ENCODE measurements at places on chromosomes 16 and 17.
A peak's percentile ranks its signal among the peaks of the same experiment; 100 is the strongest.

DNA sequence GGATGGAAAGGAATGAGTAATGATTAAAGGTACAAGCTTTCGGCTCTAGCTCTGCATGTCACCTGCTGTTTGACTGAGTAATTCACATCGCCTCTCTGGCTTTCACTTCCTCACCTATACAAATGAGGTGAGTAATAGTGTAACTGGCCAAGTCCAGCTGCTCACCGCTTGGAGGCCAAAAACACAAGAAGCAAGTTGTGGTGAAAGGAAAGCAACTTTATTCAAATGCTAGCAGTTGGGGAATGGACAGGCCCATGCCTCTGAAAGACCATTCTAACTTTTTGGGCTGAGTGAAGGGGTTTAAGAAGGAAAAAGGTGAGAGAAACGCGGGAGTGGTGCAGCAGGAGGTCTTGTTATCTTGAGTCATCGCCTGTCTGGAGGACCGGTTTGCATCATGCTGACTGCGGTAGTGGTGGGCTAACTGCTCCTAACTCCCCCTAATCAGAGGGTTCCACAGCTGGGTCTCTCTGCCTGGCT, 45.7 kb upstream of the CSNK2A2 start:
- DNase-seq, result no peak

DNA sequence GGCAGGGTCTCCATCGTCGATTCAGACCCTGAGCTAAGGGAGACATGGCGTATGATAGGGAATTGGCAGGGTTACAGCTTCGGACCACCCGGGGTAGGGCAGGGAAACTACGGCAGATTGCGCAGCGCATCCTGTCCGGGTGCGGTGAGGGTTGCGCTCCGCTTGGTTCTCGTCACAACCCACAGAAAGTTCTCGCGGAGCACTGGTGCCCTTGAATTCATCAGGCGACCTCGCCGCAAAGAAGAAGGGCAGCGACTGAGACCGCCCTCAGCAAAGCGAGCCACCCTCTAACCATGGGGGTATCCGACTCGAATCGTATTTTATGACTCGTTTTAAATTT, 1.2 kb downstream of the HS3ST3B1 start:
- peak; percentile 43 for DNase-seq

- peak; percentile 26 for DNase-seq
These were observed 598 bp downstream of the INPP5K start for GRCh38 chr17:1515640-1516387.

DNA sequence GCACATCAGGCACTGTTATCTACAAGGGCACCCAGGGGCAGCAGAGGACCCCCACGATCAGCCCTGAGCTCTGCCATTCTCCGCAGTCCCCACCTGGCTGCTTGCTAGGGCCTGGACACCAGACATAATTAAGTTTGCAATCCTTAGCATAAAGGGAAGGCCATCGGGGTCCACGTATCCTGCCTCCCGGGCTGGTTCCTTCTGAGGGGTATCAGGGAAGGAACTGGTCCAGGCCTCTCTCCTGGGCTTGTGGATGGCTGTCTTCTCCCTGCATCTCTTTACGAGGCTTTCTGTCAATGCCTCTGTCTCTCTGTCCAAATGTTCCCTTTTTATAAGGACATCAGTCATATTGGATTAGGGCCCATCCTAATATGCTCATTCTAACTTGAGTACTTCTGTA, 77.8 kb downstream of the CYLD start:
- DNase-seq, result no peak

DNA sequence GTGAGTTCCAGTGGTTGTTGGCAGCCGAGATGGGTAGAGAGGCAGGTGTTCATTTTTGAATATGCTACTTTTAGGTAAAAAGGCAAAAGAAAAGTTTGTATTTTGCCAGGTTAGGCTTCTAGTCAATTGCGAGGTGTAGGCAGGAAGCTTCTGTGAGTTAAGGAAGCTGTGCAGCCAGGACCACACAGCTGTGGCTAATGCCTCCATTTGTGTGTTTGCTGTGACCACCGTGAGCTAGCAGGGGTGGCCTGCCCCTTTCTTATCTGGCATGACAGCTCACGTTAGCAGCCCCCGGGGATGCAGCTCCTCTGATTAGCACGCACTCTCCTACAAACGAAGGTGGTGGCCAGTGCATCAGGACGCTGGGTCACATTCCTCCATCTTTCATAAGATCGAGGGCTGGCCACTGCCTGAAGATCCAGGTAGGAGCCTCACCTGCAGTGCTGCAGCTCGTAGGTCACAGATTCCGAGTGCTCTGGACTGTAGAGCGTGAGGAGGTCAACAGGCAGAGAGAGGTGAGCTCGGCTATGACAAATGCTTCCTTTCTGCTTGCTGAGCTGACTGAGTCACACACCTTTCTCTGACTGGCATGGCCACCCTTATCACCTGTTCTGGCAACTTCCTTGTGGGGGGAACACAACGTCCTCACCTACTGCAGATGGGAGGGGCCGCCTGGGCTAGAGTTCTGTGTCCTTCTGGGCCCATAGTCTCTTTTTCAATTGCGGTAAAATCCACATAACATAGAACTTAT, 244.4 kb downstream of the HS3ST3B1 start:
- no peak for DNase-seq

DNA sequence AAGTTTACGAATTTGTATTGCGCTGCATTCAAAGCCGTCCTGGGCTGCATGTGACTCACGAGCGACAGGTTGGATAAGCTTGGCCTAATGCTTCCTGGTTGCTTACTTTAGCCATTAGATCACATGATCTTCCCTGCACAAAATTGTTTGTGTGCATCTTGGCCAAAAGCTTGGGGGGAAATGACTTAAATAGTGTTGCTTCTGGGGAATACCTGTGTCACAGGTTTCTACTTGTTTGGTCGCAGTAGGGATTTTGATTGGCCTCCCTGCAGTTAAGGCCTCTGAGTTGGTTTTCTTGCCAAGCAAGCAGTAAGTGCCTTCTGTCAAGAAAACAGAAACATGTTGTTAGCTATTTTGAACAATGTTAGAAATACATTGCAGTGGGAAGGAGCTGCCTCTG, 39.6 kb upstream of the DUSP14 start:
- DNase-seq, result no peak

DNA sequence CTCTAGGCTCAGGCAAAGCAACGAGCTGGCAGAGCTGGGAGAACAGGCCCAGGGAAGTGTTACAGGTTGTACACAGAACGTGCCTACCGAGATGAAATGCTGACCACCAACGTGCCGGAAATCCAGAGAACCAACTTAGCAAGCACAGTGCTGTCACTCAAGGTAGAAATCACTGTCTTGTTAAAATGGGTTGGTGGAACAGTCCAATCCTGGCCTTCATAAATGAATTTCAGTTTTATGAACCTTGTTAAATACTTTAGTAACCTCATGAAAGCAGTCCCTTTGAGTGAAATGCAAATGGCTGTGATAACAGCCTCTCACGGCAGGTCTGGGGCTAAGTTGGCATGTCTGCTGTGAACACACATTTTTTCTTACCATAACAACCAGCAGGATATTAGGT, 29.0 kb downstream of the ETV4 start:
- DNase-seq, result no peak

- DNase-seq, result no peak
These were observed 9.5 kb upstream of the PAM16 start for GRCh38 chr16:4360538-4361021.

DNA sequence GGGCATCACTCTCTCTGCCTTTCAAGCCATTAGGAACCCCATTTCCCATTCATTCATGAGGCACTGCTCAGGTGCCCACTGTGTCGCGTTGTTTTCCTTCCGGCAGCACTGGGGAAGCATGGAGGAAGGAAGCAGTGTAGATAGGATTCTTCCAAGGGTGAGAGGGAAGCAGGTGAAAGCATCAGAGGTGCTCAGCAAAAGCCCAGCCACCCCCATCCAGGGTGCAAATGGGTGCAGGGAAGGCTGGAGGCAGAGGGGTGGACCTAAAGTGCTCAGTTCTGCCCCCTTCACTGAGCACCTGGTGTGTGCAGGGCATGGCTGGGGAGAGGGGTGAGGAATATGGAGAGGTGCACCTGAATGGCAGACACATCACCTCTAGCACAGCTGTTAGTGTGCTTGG, 3.4 kb upstream of the NXPH3 start:
- DNase-seq, result no peak

- DNase-seq, result peak; percentile 35
These were observed 504 bp downstream of the SRSF1 start for GRCh38 chr17:58006560-58006923.

DNA sequence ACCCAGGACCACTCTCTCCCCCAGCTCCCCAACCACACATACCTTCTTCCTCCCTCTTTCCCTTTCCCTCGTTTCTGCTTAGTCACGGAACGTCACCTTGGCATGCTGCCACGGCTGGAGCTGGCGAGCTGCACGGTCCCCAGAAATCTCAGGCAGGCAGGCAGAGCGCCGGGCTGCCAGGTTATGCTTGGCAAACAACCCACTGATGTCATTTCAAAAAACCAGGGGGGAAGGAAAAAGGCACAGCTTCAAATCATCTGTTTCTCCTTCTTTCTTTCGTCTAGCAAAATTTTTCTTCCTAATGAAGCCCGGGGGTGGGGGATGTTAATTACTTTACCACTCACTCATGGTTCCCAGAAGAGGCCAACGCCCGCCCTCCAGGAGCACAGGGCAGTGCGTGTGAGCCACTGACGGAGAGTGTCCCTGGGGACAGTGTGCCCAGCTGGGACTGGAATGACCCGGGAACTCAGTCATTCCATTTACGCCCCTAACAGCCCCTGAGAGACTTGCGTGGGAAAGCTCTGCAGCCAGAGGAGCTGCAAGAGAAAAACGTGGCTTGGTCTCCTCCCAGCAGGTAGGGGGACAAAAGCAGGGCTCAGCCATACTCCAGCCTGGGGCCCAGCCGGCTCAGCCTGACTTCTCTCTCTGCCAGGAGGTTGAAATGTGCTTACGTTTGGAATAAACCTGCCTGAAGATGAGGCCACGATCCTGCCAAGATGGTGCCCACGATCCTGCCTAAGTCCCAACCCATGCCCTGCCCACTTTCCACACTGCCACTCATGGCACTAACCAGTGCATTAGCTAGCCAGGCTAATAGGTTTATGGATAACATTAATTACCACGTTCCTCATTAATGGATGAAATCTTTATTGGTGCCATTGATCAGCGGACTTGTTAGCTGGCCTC, 198.9 kb downstream of the ZFHX3 start:
- DNase-seq, result no peak

GRCh38 chr17:66928949-66929348, 35.6 kb upstream of the CACNG4 start:
- DNase-seq, result no peak

DNA sequence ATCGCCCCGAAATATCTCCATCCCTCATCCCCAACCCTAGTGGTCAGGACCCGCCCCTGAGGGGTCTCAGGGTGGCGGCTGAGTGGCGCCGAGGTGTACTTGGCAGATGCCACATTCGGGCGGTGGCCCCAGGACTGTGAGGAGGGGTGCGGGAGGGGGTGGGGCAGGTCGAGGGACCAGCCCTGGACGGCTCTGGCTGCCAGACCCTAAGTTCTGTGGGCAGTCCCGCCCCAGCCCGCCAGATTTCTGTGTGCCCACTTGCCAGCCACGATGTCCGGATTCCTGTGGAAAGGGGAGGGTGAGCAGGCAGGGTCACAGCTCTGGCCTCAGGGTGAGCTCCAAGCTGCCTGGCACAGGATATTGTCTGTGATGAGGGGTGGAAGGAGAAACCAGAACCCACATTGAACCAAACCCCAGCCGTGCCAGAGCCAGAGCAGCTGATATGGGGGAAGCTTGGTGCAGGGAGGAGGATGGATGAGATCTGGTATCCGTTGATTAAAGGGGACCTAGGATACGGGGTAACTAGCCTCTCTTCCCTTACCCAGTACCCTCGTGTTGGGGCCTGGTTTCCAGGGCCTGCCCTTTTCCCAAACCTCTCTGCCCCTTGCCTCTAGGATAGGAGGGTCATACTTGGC, 1.1 kb upstream of the CHAD start:
- no peak for DNase-seq
